ENCODE measurements at places on chromosomes 16 and 17.

- DNase-seq = no peak
These were observed 13.5 kb downstream of the SPECC1 start for GRCh38 chr17:20022701-20023100.

DNA sequence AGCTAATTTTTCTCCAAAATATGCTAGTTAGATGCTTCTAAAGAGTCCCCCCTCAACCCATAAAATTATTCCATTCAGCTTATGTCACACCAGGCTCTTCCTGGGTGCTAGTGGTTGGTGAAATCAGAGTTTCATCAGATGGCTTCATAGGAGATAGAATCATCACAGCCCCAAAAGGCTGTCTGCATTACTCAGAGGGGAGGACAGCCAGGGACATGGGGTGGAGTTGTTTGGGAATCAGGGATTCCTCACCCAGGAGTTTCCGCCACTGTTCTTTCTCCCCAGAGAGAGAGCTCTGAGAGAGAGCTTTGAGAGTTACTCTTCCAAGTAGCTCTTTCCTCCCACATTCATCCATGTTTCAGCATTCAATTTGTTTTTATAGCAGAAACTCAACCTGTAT, 288 bp upstream of the KRT34 start:
- no peak for DNase-seq

GRCh38 chr17:57682701-57683100, 62.4 kb downstream of the CCDC182 start:
- DNase-seq = no peak

DNA sequence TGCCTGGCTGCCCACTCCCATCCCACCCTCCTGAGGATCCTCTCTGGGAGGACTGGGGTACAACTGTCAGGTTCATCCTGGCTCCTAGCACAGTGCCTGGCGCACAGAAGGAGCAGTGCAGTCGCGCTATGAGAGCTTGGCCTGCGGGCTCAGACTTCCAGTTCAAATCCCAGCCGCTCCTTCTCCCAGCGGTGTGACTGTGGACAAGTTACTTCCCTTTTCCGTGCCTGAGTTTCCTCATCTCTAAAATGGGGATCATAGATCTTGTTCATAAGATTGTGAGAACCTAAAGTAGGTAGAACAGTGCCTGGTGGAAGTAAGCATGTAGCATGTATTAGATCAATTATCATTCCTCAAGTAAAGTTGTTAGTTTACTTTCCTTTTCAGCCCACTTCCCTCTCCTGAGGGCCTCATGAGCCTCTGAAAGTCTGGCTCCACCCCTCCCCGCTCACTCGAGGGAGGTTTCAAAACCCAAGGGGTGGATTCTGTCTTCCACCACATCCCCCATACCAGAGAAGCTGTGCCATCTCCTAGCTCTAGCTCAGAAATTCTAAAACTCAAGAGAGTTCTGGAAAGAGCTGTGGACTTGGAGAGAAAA, 19.9 kb upstream of the COL1A1 start:
- no peak for DNase-seq

DNA sequence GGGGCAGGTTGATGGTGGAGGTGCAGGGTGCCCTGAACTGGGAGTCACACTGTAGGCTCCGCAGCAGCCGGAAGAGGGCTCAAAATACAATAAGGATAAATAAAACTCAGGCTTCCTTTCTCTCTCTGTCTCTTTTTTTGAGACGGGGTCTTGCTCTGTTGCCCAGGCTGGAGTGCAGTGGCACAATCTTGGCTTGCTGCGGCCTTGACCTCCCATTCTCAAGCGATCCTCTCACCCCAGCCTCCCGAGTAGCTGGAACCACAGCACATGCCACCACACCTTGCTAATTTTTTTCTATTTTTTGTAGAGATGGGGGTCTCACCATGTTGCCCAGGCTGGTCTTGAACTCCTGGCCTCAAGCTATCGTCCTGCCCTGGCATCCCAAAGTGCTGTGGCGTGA, 32.9 kb upstream of the NPTX1 start:
- no peak for DNase-seq
